ENCODE measurements at places on chromosomes 2 and 18.

GRCh38 chr2:191961556-191961955 lies 114.7 kb upstream of the CAVIN2 start:
- DNase-seq = no peak

DNA sequence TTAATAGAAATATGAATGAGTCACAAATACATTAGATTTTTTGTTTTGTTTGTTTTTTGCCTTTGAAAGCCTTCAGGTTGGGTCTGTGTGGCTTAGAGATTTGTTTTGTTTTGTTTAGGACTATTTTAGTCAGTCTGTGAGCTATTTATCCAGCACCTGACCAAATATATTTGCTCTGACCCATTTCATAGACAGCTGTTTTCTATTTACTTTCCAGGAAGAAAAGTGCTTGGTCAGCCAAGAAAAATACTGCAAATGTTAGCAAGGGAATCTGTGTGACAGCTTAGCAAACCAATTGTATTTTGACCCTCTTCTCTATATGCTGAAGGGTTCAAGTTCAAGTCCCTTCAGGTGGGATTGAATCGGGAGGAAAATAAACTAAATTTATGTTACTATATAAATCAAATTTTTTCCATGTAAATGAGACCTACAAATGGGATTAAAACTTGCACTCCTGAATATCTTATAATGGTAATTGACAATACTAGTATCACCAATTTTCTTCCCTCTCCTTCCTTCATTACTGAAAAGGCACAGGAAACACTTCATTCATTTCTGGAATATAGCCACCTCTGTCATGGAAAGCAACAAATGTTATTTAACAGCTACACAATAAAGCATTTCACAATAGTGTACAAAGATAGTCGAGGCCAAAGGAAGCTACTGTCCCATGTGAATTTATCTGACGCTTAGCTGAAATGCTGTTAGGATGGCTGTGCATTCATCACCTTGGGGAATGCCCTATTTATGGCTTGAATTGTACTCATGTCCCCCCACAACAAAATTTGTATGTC lies 23.1 kb upstream of the KLF7 start:
- DNase-seq = no peak

DNA sequence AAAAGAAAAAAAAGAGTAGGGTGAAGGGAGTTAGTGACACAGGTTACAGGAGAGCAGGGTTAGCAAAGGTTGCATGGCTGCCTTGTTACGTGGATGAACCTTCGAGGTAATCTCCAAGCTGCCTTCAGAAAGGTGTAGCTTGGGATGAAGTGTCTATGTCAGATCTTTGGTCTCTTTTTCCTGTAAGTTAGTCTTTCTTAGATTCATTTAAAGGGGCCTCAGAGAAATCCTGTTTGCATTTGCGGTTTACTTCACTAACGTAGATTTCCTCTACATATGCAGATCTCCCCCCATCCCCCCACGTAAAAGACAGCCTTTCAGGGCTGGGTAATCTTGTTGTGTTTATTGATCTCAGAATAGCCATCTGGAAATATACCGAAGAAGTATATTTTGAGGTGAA lies 83.7 kb downstream of the MTA3 start:
- DNase-seq = no peak

DNA sequence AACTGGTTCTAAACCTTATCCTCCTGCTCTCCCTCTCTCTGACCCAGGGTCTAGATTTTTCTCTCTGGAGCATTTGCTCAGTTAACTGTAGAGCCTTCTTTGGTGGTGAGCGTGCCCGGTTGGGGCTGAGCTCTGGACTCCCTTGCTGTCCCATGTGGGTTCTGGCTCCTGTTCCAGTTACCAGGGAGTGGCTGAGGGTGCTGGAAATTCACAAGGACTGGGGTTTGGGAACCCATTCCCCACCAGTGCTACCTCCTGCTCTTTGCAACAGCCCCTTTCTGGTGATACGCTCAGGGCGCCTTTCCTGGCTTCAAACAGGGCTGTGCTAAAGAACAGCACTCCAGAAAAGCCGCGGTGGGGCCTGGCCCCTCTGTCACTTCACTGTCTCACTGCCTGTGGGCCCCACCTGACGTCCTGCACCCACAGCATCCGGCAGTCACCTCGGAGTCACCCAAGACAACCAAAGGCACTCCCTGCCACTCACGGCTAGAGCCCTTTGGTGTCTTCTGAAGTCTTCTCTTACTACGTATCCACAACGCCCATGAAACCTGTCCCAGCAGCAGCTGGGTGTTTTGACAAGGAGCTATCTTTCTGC lies 41.3 kb downstream of the CAPN13 start:
- no peak for DNase-seq

DNA sequence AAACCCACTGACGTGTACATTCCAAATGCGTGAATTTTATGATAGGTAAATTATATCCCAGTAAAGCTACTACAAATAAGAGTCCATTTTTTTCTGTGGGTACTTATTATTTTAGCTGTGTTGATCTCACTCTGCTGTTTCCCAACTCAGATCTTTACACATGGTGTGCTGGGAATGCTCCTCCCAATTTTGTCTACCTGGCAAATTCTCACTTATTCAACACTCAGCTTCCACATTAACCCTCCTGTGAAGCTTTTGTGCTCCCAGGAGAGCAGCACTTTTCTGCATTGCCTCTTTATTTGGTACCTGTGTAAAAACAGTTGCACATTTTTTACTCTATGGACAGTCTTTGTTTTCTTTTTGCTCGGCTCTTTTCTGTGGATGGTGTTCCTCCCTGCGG lies 38.6 kb upstream of the ATP5MC3 start:
- no peak for DNase-seq

DNA sequence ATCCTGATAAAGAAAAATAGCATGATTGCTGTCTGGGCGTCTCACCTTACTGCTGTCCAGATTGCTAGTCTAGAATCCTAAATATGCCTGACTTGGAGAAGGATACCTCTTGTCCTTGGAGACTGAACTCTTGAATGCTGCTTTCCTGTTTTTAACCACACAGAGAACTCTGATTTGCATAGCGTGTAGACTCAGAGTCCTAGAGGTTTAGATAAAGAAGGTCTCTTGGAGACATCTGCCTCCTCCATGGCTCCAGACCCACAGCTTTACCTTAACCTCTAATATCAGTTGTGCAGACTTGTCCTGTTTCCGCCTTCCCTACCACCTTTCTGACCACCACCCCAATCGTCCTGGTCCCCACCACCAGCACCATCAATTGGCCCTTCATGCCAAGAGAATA lies 292.6 kb upstream of the CYRIA start:
- no peak for DNase-seq

- DNase-seq = no peak
Observed at GRCh38 chr18:48879008-48879431, 71.7 kb downstream of the SMAD7 start.

- no peak for DNase-seq
Observed at GRCh38 chr18:45686891-45687611, 36.9 kb upstream of the SLC14A1 start.

- DNase-seq = no peak
Observed at GRCh38 chr2:10757814-10758286, 36.4 kb downstream of the ATP6V1C2 start.

DNA sequence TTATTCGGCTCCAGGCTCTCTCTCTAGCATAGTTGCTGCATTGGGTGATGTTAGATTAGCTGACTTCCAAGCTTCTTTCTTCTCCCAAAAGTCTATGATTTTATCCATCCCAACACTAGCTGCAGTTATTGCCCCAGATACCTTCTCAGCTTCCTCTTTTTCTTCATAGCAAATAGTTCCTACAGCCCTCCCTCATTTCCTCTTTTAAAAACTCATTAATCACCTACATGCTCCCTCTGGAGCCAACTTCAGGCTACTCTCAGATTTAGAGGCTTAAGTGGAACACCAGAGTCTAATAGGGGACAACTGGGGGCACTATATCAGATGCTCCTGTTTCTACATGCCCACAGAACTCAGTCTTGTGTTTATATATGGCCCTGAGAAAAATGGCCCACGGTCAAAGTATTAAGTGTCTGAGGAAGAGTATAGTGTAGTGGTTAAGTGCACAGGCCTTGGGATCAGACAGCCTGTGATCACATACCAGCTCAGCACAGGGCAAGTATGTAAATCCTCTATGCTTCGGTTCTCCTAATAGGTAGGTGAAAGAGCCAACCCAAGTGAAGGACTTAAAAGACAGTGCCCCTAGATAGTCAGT lies 241.9 kb upstream of the SLC14A2 start:
- DNase-seq = no peak

DNA sequence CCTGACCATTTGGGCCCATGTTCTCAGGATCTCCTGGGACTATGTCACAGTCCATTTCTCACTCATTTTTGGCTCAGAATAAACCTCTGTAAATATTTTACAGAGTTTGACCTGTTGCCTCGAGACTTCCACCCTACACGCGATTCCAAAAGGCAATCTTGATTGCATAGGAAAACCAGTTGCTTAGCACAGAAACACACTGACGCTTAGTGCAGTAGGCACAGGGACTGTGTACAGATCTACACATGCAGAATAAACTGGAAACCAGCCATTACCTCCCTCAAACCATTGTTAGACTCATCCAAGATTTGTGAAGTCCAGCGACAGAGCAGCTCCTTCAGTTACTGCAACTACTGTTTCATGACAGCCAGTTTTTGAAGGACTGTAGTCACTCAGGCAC lies 73.0 kb downstream of the NCKAP5 start:
- no peak for DNase-seq

GRCh38 chr18:3777122-3777521 lies 327.1 kb downstream of the TGIF1 start:
- DNase-seq = no peak

GRCh38 chr2:13638181-13638580 lies 921.4 kb downstream of the TRIB2 start:
- DNase-seq = no peak

GRCh38 chr2:9100080-9100876 lies 96.8 kb upstream of the MBOAT2 start:
- DNase-seq = no peak

- no peak for DNase-seq
Observed at GRCh38 chr2:15041429-15041837, 408.9 kb downstream of the LRATD1 start.

DNA sequence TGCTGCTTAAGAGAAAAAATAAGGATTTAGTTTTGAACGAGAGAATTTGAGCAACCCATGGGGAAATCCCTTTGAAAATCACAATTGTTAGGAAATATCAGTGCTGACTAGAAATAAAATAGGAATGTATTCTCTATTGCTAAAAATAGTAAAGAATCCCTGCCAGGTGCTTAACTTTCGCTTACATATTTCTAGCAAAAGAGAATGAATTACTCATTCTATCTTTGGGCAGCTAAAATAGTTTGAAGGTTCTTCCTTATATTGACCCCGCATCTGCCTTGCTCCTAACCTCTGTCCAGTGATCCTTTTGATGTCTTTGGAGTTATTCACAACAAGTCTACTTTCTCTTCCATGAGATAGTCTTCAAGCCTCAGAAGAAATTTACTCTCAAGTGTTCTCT lies 103.8 kb downstream of the PLCL1 start:
- DNase-seq = no peak

DNA sequence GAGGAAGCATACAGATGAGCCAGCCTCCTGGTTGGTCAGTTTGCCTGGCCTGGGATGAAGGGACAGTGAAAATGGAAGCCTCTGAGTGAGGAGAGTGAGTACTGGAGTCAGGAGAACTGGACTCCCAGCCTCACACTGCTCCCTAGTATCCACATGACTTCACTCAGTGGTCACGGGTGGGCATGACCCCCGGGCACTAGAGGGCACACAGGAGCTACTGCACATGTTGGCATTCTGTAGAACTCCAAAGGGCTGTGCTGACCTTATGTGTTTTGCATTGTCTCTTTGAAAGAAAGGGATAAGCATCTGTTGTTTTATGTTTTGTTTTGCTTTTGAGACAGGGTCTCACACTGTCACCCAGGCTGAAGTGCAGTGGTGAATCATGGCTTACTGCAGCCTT lies 23.7 kb downstream of the NCAPH start:
- peak; percentile 84 for DNase-seq

DNA sequence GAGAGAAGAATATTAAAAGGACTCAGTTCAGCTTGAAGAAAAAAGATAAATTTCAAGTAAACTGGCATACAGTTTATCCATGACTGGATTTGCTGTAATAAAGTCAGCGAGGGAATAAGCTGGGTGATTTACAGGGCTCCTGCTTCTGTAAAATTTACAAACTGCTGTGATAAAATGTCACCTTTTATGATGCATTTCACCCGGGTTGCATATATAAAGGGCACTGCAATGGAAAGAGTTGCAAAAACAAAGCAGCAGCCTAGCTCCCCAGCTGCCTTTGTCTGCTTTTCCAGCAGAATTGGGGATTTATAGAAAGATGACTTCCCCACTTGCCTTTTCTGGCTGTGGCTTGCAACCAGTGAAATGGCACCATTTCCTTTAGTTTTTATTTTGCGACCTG lies 132.5 kb upstream of the LHCGR start:
- DNase-seq = no peak

Measured in Ammon's horn (tissue), 1 donor.